ENCODE measurements at places on chromosomes 3 and 15. TPM values are rescaled to one million over a fixed set of nuclear protein-coding genes. Genes with fewer than 3 reads are reported as not detected.
A peak's percentile ranks its signal among the peaks of the same experiment; 100 is the strongest.

DNA sequence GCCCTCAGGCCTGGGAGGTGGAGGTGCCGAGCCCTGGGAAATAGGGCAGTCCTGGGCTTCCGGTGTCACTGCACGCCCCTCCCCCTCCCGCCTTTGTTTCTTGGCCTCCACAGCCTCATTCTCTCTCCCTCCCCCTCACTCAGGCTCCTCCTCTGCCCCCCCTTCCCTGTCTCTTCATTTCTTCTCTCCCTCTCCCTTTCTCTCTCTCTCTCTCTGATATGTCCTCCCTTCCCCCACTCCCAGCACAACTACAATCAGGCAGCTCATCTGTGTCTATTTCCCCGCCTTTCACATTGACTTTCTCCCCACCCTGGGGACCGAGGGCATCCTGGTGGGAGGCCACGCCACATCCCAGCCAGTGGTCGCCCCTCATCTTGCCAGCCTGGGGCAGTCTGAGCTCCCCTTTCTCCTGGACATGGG, 40.2 kb downstream of the IDH2 start:
- no peak overlapping the region for H3K27ac ChIP-seq
- peaks cover 42% of the 10 kb centered on the region for H3K4me1 ChIP-seq
- H3K36me3 ChIP-seq, result no peaks in the 10 kb centered on the region
- no peak for DNase-seq

GRCh38 chr3:141153679-141153966, 78.0 kb upstream of the PXYLP1 start:
- no peak overlapping the region for H3K4me3 ChIP-seq
- no peaks in the 10 kb centered on the region for H3K36me3 ChIP-seq
- H3K27ac ChIP-seq, result peak overlapping the region; percentile 30
- DNase-seq, result no peak
- H3K4me1 ChIP-seq, result no peaks in the 10 kb centered on the region

- peak; percentile 86 for DNase-seq
- H3K36me3 ChIP-seq, result no peaks in the 10 kb centered on the region
- no peak overlapping the region for H3K4me3 ChIP-seq
- no peaks in the 10 kb centered on the region for H3K4me1 ChIP-seq
Observed at GRCh38 chr3:53823026-53823955, 22.9 kb downstream of the CHDH start.

DNA sequence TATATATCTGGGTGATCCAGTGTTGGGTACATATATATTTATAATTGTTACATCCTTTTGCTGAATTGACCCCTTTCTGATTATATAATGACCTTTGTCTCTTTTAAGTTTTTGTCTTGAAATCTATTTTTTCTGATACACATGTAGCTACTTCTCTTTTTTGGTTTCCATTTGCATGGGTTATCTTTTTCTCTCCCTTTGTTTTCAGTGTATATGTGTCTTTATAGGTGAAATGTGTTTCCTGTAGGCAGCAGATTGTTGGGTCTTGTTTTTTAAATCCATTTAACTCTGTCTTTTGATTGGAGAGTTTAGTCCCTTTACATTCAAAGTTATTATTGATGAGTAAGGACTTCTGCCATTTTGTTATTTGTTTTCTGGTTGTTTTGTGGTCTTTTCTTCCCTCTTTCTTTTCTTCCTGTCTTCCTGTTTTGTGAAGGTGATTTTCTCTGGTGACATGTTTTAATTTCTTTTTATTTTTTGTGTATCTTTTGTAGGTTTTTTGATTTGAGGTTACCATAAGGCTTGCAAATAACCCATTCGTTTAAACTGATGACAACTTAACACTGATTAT, 56.8 kb downstream of the STARD9 start:
- H3K36me3 ChIP-seq, result peaks cover 13% of the 10 kb centered on the region
- no peak overlapping the region for H3K27ac ChIP-seq
- H3K27me3 ChIP-seq, result no peaks in the 10 kb centered on the region
- DNase-seq, result no peak

Gene NBEAL2
- total RNA-seq, result 16.5 TPM

- H3K27me3 ChIP-seq, result no peaks in the 10 kb centered on the region
- H3K4me1 ChIP-seq, result no peaks in the 10 kb centered on the region
- H3K36me3 ChIP-seq, result peaks cover 33% of the 10 kb centered on the region
- no peak overlapping the region for H3K27ac ChIP-seq
- H3K4me3 ChIP-seq, result no peak overlapping the region
Observed at GRCh38 chr3:4693620-4694019, 200.5 kb downstream of the ITPR1 start.

DNA sequence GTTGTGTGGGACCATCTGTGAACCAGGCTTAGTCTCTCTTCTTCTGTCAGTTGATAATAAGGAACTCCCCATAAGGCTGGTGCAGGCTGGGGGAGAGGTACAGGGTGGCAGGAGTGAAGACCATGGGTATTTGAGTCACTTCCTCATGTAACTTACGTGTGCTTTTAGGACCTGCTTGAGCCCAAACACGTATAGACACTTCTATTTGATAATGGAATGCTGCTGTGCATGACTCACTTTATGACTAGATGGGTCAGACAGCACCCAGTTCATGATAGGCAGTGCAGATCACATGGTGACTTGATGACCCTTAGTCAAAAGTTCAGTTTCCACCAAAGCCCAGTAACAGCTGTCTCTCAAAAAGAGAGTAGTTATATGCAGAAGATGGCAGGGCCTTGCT, 490.9 kb downstream of the ZBBX start:
- peaks cover 8% of the 10 kb centered on the region for H3K27me3 ChIP-seq
- H3K27ac ChIP-seq, result no peak overlapping the region
- H3K4me1 ChIP-seq, result no peaks in the 10 kb centered on the region
- no peak for DNase-seq

Gene TMEM202
- total RNA-seq, result not detected

DNA sequence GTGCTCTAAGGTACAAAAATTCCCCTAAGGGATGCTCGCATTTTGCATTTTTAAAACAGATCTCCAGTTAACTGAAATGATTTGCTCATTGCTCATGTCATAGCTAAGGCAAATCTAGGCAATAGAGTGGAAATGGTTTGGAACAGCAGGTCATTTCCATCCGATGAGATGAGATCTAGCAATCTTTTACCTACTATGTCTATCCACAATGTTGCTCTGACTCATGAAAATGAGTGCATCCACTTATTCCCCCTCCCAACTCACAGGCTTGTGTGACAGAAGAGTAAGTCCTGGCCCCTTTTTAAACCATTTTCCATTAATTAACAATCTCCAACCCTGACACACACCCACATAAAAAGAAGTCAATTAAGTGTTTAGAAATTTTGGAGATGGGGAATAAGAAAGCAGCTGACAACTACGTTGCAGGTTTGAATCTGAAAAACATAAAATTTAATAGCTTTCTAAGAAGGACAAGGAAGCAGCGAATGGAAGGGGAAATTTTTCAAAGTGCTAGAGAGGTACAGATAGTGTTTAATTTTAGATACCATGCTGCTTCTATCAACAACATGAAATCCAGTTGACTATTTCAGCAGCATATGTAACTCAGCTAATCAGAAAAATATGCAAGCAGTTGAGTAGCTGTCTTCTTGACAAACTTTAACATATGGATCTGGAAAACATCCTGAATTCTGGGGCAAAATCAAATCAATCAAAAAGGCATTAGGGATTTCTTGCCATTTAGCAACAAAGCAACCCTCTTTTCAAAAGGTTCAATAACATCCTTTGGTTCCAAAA, 112.0 kb downstream of the TMCO5A start:
- no peak overlapping the region for H3K4me3 ChIP-seq
- DNase-seq, result no peak
- no peaks in the 10 kb centered on the region for H3K36me3 ChIP-seq
- H3K4me1 ChIP-seq, result peaks cover 47% of the 10 kb centered on the region

DNA sequence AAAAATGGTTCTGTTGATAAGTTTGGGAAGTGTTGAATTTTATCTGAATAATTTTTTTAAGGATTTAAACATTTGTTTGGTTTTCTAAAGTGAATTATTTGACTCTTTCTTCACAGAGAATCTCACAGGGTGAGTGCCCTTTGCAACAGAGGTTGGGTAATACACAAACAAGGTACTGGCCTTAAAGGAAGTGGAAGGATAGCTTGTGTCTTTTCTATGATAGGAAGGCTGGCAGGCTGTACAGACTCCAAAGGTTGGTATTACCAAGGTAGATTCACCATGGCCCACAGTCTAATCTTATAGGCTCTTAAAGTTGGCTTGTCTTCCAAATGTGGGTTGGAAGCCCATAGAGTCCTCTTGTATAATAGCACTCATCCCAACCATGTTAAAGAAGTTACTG, 311.5 kb downstream of the SV2B start:
- H3K4me3 ChIP-seq, result no peak overlapping the region
- H3K36me3 ChIP-seq, result no peaks in the 10 kb centered on the region
- peaks cover 20% of the 10 kb centered on the region for H3K27me3 ChIP-seq

Gene C3orf49
- not detected for total RNA-seq

Gene GPR62
- total RNA-seq, result 0.19 TPM

Gene C15orf61
- total RNA-seq, result 5.2 TPM

GRCh38 chr15:72778796-72779195, 4.8 kb downstream of the ADPGK start:
- no peaks in the 10 kb centered on the region for H3K27me3 ChIP-seq
- peaks cover 26% of the 10 kb centered on the region for H3K4me1 ChIP-seq
- peaks cover 9% of the 10 kb centered on the region for H3K36me3 ChIP-seq
- no peak for DNase-seq
- no peak overlapping the region for H3K27ac ChIP-seq
- no peak overlapping the region for H3K4me3 ChIP-seq

Gene KNL1
- total RNA-seq, result 4.7 TPM

- H3K4me1 ChIP-seq, result peaks cover 6% of the 10 kb centered on the region
- no peak overlapping the region for H3K27ac ChIP-seq
- no peak overlapping the region for H3K4me3 ChIP-seq
- H3K27me3 ChIP-seq, result no peaks in the 10 kb centered on the region
Observed at GRCh38 chr3:10002951-10003350, 16.3 kb upstream of the EMC3 start.

GRCh38 chr3:48140936-48141603, 47.1 kb downstream of the CDC25A start:
- H3K4me1 ChIP-seq, result peaks cover 7% of the 10 kb centered on the region
- no peak overlapping the region for H3K4me3 ChIP-seq
- no peak for DNase-seq
- no peak overlapping the region for H3K27ac ChIP-seq
- no peaks in the 10 kb centered on the region for H3K27me3 ChIP-seq

Gene CHRD
- total RNA-seq, result 1.5 TPM

DNA sequence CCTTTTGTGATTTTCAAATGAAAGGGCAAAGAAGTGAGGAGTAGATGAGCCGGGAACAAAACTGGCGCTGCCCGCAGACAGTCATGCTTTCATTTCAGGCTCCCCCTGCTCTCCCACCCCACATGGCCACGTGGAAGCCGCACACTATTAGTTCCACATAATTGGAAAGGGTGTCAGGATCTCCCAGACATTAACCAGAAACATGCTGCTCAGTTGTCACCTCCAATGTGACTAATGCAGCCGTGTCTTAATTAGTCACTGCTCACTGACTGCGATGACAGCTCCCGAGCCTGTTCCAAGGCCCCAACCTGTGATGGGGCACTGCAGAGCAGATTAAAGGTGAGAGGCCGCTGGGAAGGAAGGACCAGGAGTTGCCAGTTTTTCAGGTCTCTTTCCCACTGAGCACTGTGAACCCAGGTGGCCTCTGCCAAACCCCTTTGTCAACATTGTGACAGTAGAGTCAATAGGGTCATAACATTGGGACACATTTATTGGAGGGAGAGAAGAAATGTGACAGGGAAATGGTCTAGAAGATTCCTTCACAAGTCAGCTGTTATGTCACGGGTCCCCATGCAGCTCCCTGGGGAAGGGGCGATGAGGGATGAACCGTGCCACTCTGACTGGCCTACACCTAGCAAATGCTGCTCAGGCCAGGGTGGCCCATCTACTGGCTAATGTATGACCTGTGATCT, 38.6 kb upstream of the SFMBT1 start:
- peak; percentile 58 for DNase-seq
- H3K27ac ChIP-seq, result no peak overlapping the region
- H3K36me3 ChIP-seq, result no peaks in the 10 kb centered on the region
- no peak overlapping the region for H3K4me3 ChIP-seq
- peaks cover 14% of the 10 kb centered on the region for H3K4me1 ChIP-seq

Gene GPR15
- total RNA-seq, result not detected

DNA sequence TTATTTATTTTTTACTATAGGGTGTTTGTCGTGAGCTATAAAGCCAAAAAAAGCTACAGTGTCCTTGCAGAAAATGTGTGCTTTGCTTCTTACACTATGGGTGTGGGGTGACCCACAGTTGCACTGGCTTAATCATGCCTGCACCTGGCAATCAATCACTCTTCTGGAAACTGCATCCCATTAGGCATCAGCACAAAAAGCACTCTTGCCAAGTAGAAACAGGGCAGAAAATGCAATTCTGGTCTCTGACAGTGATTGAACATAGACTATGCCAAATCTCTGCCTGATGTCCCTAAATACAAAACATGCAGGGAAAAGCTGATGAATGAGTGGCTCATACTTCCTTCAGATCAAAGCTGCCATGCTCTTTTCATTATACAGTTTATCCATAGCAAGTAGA, 30.4 kb upstream of the PLAAT1 start:
- no peak for DNase-seq
- no peak overlapping the region for H3K27ac ChIP-seq
- H3K4me1 ChIP-seq, result peaks cover 7% of the 10 kb centered on the region

DNA sequence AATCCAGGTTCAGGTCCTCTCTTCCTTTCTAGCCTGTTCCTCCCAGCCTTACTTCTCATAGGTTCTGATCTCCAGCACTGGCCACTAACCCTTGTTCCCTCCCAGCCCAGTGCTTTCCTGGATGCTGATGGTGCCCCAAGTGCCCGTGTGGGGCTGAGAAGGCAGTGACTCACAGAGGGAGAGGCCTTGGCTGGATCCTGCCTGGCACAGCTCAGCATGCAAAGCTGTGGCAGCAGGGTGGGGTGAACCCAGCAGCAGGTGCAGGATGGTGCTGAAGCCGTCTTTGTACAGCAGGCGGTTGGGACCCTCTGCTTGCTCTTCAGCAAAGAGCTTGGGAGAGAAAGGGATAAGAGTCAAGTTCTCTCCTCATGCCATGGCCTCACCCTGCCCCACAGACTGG, 7.6 kb downstream of the LPCAT4 start:
- H3K4me3 ChIP-seq, result no peak overlapping the region
- H3K27me3 ChIP-seq, result no peaks in the 10 kb centered on the region
- peaks cover 23% of the 10 kb centered on the region for H3K36me3 ChIP-seq
- no peak for DNase-seq
- no peak overlapping the region for H3K27ac ChIP-seq

DNA sequence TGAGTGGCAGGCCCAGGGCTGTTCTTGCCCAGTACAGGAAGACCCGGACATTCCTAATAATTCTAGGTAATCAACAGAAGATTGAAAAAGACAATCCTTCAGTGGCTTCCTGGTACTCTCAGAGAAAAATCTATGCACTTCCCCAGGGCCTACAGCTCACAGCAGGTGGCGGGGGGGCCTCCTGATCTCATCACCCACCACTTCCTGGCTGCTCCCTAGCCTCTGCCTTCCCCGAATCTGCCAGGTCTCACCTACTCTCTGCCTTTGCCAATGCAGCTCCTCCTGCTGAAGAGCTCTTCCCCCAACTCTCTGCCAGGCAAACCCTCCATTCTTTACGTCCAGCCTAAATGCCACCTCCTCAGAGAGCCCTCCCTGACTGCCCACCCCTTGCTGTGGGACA, 37.5 kb downstream of the EHD4 start:
- peaks cover 67% of the 10 kb centered on the region for H3K4me1 ChIP-seq
- H3K27me3 ChIP-seq, result no peaks in the 10 kb centered on the region
- peak overlapping the region; percentile 71 for H3K27ac ChIP-seq
- H3K36me3 ChIP-seq, result peaks cover 2% of the 10 kb centered on the region
- H3K4me3 ChIP-seq, result no peak overlapping the region

GRCh38 chr3:134665243-134665642, 14.4 kb upstream of the KY start:
- no peaks in the 10 kb centered on the region for H3K4me1 ChIP-seq
- peaks cover 2% of the 10 kb centered on the region for H3K36me3 ChIP-seq
- H3K4me3 ChIP-seq, result no peak overlapping the region
- DNase-seq, result no peak
- no peak overlapping the region for H3K27ac ChIP-seq
- peaks cover 3% of the 10 kb centered on the region for H3K27me3 ChIP-seq

All from chondrocyte (in vitro differentiated cells).